ENCODE measurements at places on chromosomes 11 and 22.
A peak's percentile ranks its signal among the peaks of the same experiment; 100 is the strongest.

DNA sequence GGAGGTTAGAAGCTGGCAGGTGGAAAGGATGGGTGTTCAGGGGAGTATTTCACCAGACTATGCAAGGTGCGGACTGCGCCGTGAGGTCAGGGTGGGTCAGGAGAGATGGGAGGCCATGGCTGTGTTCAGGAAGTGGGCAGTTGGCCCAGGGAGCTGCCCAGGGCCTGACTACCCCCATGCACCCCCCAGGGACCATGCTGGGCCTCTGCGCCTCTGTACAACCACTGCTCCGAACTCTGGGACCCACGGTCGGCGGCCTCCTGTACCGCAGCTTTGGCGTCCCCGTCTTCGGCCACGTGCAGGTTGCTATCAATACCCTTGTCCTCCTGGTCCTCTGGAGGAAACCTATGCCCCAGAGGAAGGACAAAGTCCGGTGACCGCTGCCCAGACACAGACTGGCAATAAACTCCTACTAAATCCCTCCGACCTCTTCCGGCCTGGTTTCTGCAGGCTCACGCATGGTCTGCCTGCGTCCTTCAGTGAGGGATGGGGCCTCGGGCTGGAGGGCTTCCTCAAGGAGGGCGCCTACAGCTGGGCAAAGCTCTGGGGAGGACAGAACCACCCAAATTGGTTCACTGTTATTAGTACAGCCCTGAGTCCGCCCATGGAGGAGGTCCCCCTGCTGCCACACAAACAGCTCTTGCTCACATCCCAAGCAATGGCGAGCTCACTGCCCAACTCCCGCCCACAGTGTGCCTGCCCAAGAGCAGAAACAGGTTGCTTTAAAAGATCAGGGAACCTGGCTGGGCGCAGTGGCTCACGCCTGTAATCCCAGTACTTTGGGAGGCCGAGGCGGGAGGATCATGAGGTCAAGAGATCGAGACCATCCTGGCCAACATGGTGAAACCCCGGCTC, 4.2 kb downstream of the PHLDA2 start:
- no peak for DNase-seq

DNA sequence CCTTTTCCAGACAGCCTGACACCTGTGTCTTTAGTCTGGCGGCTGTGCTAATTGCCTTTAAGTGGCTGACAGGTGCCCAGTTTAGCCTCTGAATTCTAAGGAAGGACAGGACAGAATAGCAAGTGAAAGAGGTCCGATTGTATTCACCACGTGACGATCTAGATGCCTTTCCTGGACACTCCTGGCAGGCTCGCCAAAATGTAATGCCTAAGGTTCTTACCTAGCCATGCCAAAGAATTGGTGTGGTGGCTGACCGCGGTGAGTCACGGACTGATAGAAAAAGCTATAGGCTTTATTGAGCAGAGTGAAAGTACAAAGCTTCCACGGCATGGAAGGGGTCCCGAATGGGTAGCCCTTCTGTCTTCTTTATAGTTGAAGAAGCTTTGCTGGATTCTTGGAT, 26.7 kb downstream of the ANKRD42 start:
- DNase-seq: no peak

DNA sequence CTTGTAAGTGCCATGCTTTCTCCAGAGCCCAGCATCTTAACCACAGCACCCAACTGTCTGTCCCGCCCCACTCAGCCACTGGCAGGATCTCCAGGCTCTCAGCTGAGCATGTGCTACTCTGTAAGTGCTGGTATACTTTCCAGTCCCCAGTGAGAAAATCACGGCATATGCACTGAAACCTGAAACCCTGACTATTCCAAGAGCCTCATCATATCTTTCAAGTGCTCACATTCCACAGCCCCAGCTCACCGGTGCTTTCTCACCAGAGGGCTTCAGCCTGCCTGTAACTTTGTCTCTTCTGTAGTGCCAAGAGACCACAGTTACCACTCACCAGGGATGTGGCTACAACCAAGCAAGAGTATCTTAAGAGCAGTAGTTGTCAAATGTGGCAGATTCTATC, 24.4 kb upstream of the PAMR1 start:
- DNase-seq: peak; percentile 98

DNA sequence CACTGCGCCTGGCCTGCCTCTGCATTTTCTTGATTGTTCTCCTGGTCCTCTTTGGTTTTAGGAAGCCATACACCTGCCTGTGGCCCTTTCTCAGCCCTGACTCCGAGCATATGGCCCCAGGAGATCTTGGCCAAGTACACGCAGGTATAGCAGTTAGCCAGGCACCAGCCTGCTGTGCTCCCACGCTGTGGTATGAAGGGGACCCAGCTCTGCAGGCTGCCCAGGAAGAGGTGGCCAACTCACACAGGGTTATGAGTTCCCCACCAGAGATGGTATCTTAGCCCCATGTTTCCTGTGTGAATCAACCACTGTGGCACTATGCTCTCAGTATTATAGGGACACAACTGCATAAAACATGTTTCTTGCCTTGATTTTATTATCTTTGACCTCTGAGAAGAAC, 31.1 kb downstream of the SGSM3 start:
- DNase-seq: peak; percentile 36

- DNase-seq: peak; percentile 30
Observed at GRCh38 chr11:120601536-120601935, 90.0 kb downstream of the GRIK4 start.

DNA sequence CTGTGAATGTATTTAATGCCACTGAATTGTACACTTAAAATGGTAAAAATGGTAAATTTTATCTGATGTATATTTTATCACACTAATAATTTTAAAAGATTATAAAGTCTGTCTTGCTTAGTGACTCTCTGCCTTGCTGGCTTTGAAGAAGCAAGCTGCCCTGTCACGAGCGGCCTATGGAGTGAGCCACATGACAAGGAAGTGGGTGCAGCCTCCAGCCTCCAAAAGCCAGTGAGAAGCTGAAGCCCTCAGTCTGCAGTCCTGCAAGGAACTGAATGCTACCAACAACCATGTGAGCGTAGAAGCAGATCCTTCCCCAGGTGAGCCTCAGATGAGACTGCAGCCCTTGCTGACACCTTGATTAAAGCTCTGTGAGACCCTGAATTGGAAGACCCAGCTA, 20.0 kb downstream of the C11orf24 start:
- DNase-seq: no peak

GRCh38 chr11:130606781-130607511, 158.5 kb downstream of the ADAMTS15 start:
- peak; percentile 89 for DNase-seq

GRCh38 chr11:27401833-27402316, 38.9 kb upstream of the CCDC34 start:
- DNase-seq: no peak

GRCh38 chr22:24391836-24392217, 35.6 kb upstream of the ADORA2A start:
- DNase-seq: peak; percentile 96

DNA sequence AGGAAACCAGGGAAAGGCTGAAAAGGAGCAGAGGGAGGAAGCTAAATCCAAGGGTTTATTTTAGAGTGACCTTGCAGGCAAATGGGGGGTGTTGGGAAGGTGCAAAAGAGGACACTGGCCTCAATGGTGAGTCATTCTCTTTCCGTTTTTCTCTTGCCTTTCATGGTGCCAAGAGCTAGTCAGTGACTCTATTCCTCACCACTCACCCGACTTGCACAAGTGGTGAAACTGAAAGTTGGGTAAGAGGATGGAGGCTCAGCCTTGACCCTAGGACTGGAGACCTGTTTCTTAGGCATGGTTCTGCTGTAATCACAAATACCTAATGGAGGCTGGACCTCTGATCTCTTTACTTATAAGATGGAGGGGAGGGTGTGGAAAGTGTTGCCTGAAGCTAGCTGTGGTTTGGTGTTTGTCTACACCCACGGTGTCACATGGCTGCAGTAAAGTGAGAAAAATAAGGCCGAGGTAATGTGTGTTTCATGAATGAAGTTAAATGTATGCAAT, 67.3 kb upstream of the CREB3L1 start:
- DNase-seq: peak; percentile 60

GRCh38 chr22:28013611-28014010, 94.6 kb upstream of the PITPNB start:
- no peak for DNase-seq

GRCh38 chr22:40368016-40368415, 2.4 kb upstream of the SGSM3 start:
- no peak for DNase-seq

All from EH (cell line).